ENCODE measurements at places on chromosomes 2 and 18.

DNA sequence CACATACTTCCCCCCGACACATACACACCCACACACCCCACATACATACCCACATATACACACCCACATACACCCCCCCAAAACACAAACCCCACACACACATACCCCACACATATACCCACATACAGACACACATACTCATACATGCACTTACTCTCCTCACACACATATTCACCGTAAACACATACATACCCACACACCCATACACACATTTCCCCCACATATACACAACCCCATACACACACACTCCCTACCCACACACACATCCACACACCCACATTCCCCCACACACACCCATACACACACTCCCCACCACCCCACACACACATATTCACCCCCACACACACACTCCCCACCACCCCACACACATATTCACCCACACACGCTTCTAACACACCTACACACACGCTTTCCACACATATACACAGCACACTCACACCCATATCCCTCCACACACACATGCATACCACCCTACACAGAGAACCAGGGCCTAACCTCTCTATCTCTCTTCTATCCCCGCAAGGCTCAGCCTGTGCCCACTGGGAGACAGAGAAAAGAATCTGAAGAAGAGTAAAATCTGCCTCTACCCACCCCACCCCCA, 182.4 kb upstream of the ETAA1 start:
- no peak for DNase-seq

DNA sequence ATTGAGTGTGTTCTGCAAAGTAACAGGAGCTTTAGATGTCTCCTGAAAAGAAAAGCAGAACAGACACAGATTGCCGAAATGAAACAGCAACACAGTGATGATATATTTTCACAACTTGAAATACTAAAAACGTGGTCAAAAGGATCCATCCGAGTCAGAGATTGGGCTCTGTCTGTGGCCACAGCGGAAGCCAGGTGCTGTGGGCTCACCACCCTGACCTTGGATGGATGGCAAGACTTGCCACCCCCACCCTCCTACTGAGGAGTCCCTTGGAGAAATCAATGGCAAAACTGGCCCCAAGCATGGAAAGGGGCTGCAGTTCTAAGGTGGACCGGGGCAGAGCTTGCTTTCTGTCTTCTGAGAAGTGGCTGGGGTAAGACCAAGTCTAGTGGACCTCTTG, 31.4 kb upstream of the ACKR3 start:
- no peak for DNase-seq

GRCh38 chr2:122755281-122755780, 999.9 kb downstream of the TSN start:
- DNase-seq: no peak

GRCh38 chr2:70648961-70649360, 95.3 kb upstream of the TGFA start:
- DNase-seq: no peak

GRCh38 chr2:56671973-56672569, 488.3 kb downstream of the CCDC85A start:
- no peak for DNase-seq

GRCh38 chr2:11131166-11131920, 23.9 kb upstream of the SLC66A3 start:
- DNase-seq: no peak

GRCh38 chr2:28552045-28552823, 56.4 kb downstream of the PLB1 start:
- no peak for DNase-seq

- DNase-seq: no peak
Measured at GRCh38 chr2:70078384-70078783, 8.9 kb upstream of the PCBP1 start.

GRCh38 chr2:61419570-61419969, 51.3 kb downstream of the USP34 start:
- no peak for DNase-seq

GRCh38 chr18:44409515-44409914, 271.2 kb upstream of the SETBP1 start:
- no peak for DNase-seq

DNA sequence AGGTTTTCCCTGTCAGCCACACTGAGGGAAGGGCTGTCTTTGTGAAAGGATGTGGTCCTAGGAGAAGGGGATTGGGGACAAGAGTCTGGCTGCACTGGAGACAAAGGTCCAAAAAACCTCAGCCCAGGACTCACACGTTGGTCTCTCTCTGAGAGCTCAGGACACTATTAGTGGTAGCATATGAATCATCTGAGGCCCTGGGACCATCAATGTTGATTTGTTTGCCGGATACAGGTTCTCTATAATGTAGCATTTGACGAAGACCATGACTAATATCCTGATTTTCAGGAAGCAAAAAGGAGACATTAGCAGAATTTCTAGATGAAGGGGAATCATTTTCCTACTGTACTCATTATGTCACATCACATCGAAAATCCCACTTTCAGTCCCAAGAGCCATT, 22.2 kb upstream of the DNAH6 start:
- DNase-seq: no peak

- no peak for DNase-seq
Measured at GRCh38 chr2:130846686-130847375, 10.1 kb downstream of the ARHGEF4 start.

DNA sequence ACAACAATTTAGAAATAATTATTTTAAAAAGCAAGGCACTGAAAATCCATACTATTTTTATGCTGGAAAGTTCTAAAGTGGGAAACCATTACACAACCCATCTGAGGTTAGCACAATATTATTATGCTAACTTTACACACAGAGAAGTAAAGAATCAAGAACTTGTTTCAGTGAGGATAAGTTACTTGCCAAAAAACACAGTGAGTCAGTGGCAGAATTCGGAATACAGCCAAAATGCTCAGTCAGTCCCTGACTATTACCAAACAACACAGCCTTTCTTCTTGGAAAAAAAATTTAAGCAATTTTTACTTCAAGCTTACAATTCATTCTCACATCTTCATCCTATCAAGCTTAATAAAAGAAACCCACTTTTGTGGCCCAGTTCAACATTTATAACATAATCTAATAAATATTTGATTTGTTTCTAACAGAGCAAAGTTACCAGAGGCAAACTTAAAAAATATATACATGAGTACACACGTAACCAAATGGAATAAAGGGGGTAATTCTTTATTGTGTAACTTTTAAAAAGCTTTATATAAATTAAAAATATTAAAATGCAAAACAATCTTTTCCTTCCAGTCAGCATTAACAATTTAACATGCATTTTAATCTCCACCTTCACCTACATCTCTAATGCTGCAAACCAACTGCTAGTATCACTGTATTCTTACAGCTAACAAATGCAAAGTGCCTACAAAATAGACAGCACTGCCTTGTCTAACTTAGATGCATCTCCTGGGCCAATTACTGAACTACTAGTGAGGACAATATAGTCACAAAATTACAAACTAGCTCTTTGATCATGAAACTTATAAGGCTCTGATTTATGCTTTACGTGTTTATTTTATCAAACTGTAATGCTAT, 55.2 kb downstream of the CCDC88A start:
- no peak for DNase-seq

GRCh38 chr2:103169861-103170260, 408.0 kb downstream of the TMEM182 start:
- no peak for DNase-seq

- DNase-seq: no peak
Measured at GRCh38 chr2:168468354-168468753, 12.3 kb downstream of the CERS6 start.

DNA sequence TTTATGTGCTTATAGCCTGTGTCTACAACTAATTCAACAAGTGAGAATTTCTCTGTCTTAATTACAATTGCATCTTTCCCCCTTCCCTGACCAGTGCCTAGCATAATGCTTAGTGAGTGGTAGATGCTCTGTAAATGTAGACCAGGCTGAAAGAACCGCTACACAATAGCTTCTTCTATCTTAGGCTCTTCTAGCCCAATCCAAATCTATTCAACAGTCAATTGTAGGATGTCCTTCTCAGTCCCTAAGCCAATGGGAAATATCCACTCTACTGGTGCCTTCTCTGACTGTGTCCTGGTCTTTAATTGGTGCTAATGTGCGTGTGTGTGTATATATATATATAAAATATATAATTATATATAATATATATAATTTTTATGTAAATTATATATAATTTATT, 34.1 kb upstream of the GCC2 start:
- no peak for DNase-seq

DNA sequence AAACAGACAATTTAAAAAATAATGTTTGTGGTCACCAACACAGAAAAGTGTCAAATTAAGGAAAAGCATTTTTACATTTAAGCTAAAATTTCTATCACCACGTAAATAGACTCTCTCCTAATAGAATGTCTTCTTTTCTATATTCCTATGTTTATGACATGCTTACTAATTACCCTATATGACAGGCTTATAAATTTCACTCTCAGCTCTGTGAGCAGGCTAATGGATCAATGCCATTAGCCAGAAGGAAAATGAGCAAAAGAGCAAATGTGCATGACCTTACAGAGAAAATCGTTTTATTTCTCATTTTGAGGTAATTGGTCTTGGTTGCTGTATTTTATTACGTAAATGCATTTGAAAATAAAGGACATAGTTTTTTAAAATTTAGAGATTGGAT, 209.7 kb downstream of the TMX3 start:
- DNase-seq: no peak

DNA sequence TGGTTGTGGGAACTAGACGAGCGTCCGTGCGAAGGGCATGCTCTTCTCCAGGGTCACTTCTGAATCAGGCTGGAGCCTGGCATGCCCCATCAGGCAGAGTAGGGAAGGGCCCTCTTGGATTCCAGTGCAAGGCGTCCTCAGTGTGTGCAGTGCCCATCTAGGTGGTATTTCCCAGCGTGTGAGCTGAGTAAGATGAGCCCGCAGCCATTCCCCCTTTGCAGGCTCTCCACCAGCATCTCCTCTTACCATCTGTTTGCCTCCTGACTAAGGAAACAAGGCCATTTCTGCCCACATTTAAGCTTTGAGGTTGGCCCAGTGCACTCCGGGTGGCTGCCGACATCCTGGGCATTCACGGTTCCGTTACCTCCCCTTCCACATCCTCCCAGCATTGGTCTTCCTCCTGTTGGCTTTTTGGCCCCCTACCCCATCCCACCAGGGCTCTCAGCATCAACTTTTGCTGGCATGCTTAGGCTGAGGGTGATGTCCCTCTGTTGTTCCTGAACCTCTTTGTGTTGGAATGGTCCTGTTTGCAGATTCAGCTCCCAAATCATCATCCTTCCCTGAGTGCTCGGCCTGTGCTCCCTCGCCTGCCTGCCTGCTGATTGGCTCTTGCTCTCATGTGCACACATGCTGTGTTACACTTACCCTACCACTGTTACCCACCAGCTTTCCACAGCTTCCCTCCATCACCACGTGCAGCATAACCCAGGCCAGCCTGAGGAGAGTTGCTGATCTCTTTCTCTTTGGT, 11.8 kb downstream of the CEP68 start:
- no peak for DNase-seq

DNA sequence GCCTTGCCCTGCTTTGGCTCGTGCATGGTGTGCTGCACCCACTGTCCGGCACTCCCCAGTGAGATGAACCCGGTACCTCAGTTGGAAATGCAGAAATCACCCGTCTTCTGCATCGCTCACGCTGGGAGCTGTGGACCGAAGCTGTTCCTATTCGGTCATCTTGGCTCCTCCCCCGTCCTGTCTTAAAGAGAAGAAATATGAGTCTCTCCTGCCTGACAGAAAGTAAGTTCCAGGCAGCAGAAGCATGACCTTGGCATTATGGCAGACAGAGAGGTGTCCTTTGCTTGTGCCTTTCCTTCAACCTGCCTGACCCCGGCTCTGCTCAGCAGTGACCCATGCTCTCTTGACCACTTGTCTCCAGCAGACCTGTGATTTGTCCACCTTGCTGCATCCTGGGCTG, 62.5 kb upstream of the CYP1B1 start:
- no peak for DNase-seq

DNA sequence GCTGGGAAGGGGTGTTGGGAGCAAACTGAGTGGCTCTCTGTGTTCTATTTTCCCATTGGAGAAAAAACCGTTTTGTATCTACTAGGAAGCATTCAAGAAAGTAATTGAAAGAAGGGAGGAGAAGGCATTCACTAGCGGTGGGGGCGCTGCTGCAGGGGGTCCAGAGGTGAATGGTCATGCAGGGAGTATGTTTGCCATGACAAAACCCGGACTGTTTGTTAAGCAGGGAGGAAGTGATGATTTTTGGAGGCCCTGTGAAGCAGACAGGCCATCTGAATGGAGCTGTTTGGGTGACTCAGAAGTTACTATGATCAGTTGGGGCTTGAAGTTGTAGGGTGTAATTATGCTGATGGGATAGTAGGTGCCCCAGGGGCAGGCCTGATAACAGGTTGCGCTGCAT, 7.0 kb downstream of the TAF4B start:
- no peak for DNase-seq

- DNase-seq: no peak
Measured at GRCh38 chr2:220036431-220036830, 409.0 kb downstream of the SLC4A3 start.

DNA sequence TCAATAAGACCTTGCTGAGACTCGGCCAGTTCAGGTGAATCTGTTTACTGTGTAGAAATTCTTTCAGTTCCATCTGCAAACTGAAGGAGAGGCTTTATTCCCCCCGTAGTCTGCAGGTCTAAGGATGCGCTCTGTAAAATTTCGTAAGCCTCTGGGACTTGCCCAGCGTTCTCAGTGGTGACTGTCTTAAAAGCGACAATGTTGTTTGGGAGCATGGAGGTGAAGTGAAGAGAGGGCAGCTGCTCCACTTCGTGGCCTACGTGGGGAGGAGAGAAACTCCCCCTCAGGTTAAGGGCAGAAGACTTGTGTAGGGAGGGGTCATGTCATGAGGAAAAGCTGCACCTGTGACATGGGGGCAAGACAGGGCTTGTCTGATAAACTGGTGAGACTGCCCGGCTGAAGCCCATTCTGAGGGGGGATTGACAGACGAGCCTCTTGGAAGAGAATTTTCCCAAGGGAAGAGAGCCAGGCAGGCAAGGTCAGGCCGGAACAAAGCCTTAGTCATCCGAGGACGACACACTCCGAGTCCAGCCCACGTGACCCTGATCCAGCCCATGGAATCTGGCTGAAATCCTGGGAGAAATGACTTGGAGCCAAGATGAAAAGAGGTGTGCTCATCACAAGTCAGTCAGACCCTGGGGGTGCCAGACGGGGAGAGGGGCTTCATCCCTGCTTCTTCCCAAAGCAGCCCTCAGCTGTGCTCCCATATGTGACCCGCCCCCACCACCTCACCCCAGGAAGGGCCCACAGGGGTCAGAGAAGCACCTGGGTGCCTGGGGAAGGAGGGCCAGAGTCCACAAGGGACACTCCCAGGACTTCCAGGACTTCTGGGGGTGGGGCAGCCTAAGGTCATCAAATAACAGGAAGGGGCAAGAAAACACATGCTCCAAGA, 88.5 kb upstream of the SH3BP4 start:
- no peak for DNase-seq
